ENCODE measurements at places on chromosomes 6 and 20.

DNA sequence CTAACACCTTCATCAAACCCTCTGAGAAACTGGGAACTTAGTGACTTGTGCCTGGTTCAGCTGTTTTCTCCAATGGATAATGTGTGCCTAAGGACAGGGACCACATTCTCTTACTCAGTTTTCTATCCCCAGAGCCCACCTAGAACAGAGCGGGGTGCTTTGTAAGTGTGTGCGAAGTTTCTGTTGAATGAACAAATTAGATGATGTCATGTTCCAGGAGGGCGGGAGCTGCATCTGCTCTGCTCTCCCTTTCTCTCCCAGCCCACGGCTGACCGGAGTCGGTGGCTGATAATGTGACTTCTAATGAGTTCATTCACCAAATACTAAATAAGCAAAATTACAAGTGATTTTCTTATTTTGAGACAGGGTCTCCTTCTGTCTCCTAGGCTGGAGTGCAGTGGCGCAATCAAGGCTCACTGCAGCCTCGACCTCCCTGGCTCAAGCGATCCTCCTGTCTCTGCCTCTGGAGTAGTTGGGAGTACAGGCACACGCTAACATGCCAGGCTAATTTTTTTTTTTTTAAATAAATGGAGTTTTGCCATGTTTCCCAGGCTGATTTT lies 60.7 kb upstream of the FNDC1 start:
- DNase-seq = no peak

DNA sequence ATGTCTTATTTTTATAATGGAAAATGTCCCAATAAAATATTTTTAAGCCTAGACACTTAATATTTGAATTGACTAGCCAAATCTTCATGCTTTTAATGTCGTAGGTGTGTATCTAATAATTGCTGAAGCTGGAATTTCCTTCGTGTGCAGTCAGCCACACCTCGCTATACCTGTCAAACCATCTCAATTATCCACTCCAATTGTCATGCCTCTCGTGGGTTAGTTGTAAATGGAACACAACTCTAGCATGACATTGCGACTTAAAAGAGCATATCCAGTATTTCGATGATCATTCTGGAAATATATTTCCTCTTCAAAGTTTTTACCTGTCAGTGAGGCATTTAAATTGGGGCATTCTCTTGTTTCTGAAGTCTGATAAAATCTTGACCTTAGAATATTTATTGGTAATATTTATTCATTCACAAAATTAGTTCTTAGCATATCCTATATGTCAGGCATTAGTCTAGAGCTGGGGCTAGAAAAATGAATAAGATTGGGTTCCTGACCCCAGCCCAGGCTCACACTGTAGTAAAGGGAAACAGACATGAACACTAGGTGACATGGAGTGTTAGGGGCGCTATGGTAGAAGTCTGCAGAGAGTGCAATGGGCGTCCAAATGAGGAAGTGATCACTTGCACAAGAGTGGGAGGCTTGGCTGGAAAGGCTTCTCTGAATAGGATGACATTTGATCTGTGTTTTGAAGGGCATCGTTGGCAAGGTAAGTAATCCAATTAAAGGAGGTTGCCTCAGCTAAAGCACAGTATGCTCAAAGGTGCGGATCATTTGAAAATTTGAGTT lies 11.0 kb upstream of the CFAP206 start:
- DNase-seq = no peak

DNA sequence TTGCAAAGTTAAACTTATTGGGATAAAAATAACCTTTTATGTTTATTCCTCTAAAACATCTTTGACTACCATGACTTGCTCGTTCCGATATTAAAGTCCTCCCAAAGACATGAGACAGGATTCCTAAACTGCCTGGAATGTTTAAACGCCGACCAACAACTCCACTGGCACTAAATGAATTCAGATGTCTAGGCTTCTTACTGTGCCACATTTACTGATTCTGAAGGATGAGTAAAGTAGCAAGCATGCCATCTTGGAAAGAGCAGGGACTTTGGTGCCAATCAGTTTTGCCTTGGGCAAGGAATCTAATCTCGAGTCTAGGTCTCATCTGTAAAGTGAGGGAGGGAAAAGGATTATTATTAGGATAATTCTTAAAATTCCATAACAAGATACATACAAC lies 25.3 kb downstream of the MBOAT1 start:
- DNase-seq = no peak

GRCh38 chr20:17845701-17846475 lies 122.7 kb downstream of the SNX5 start:
- DNase-seq = no peak

DNA sequence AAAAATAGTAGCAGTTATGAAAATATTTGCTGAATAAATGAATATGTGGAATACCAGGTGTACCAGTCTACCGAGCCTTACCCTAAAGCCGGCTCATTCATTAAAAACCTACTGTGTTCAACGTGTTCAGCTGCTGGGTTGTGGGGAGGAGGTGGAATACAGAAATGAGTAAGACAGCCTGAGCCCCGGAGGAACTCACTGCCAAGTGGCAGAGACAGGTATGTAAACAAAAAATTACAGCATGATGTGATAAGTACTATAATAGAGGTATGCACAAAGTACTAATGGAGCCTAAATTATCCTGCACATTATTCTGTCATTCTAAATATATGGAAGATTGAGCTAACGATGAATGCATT lies 6.8 kb upstream of the ADTRP start:
- no peak for DNase-seq

DNA sequence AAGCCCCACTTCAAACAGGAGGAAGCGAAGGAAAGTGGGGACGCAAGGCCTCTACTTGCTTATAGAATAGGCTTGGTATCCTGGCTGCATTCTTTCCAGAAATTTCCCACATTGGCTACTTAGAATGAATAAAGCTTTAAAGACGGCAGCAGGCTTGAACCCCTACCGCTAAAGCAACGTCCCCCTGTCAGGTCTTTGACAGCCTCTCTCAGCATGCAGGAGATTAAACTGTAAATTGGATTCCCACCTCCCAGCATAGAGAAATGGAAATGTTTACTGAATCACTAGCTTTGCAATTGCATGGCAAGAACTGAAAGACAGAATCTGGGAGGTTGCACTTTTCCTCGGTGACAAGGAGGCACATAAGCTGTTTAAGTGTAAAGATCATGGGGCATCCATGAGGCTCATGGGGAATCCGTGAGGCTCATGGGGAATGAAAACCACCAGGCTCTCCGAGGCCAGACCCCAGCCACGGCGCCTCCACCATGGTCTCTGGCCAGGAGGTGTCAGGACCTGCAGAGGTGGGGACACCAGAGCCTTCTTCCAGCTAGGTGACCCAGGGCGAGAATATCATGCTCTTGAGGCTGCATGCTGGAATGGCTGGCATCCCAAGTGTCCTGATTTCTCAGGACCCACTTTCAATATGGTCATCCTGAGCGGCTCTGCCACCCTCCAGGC lies 10.3 kb downstream of the LEMD2 start:
- no peak for DNase-seq

DNA sequence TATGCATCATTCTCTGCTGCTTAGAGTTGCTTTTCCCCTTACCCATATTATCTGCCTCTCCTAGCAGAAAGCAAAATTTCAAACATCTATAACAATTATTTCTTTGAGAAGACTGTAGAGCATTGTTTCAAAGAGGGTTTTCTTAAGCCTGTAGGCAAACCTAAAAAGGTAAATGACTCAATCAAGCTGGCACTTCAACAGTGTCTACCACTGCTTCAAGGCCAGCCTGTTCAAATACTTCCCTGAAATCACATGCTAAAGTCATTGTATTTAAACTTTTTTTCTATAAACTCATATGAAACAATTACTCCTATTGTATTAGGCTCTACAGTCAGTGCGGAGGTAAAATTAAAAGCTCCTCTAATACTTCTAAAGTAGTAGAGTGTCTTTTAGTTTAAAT lies 87.1 kb downstream of the OGFRL1 start:
- no peak for DNase-seq

- DNase-seq = no peak
These were observed 3.0 kb upstream of the ARID1B start for GRCh38 chr6:156773935-156774852.

DNA sequence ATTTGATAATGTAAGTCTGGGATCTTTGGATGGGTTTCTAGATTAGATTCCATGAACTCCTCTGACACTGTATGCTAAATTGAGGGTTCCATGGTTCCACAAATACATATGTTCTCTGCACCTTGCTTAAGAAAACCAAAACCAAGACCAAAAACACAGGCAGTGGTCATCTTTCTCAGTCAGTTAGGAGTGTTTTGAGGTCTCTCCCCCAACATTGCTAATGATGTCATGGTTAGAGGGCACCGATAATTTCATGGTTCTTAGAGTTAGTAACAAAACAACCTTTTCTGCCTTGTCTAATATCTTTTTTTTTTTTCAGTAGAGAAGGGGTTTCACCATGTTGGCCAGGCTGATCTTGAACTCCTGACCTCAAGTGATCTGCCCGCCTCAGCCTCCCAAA lies 44.5 kb downstream of the ARID1B start:
- no peak for DNase-seq

DNA sequence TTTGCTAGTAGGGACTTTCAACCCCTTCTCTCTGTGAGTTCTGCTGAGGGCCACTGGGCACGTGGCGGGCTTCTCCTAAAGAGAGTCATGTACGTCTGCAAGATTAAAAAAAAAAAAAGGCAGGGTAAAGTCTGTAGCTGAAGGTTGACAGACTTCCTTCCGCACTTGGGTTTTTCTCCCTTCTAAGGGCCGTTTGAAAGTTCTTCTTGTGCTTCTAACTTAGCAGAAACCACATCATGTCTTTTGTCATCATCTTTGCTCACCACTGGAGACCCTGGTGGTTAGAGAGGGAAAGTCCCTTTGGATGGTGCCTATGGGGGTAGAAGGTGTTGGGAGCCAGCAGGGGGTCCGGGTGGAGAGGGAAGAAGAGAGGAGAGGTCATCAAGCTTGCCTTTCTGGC lies 31.4 kb downstream of the PRDM1 start:
- peak; percentile 84 for DNase-seq

DNA sequence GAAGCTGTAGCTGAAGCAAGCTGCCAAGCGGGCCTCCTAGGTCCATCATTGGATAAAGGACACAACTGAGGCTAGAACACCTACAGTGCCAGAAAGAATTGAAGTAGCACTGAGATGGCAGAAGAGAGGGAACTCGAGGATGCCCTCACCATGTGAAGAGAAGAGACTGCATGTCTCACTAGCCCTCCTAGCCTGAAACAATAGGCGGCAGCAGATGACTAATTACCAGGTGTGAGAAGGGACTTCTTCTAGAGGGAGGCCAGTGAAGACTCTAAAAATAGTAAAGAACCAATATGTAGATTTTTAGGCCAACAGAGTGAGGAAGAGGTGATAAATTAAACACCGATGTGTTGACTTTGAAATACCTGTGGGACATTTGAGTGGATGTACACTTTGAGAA lies 50.3 kb downstream of the LGSN start:
- DNase-seq = no peak

DNA sequence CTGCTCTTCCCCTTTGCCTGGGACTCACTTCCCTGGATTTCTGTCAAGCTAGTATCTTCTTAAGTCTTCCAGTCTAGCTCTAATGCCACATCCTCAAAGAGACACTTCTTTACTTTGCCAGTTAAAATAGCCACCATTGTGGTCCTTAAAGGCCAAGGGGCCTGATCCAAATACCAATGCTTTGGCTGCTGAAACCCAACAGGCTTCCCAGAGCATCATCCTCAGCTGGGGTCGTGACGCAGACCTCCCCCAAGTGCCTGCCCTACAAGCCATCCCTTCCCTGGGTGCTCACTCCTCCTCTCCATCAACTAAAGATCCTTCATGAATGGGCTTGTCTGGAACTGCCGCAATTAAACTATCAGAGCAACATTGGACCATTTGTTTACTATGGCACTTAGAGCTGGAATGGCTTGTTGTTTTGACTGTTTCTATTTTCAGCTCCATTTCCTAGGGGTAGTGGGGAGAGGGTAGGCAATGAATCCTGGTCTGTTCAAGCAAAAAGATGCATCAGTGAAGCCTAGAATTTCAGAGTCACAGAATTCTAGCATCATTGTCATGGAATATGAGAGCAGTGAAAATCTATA lies 79.6 kb upstream of the SIRPA start:
- DNase-seq = no peak

- no peak for DNase-seq
These were observed at the start of gene GABRR1 for GRCh38 chr6:89217299-89217910. GABRR1 (minus strand) TSS chr6:89217358; CDS start chr6:89217322, 36 bp downstream.

DNA sequence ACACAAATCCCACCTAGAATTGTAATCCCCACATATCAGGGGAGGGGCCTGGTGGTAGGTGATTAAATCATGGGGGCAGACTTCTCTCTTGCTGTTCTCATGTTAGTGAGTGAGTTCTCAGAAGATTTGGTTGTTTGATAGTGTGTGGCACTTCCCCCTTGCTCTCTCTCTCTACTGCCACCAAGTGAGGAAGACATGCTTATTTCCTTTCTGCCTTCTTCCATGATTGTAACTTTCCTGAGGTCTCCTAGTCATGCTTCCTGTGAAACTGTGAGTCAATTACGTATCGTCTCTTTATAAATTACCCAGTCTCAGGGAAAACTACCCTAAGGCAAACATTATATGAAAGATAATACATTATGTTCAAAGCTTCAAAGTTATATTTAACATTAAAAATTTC lies 1297.5 kb upstream of the CITED2 start:
- DNase-seq = no peak

- no peak for DNase-seq
These were observed 31.8 kb downstream of the SNRNP48 start for GRCh38 chr6:7621761-7622160.

GRCh38 chr20:19934792-19935491 lies 82.2 kb upstream of the NAA20 start:
- DNase-seq = no peak

DNA sequence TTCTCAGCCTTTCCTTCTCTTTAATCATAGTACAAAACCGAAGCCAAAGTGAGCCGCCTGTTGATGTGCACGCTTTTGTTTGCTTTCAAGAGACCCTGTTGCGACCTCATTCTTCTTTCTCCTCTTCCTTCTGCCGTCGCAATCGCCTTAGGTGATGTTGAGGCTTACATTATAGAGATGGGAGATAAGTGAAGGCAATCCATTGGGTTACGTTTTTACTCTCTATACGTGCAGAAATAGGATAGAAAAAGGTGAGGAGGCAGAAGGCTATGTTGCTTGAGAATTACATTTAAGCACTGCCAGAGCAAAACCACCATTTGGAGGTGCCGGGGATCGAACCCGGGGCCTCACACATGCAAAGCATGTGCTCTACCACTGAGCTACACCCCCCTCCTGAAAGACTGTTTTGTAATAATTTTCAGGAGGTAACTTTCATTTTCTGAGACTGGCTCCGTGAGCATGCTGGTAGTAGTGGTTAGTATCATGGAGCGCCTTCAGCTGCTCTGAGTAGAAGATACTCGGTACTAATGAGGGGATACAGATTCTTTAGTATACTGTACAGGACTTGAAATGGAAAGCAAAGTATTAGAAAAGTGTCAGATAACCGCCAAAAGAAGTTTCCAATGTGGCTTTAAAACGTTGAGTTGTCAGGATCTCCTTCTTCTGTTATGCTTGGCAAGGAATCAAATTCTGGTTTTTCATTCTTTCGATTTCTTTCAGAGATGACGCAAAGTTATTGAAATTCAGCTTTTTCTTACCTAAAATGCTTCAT lies 165.6 kb downstream of the TRIM27 start:
- no peak for DNase-seq

- DNase-seq = no peak
These were observed 10.4 kb downstream of the ASIP start for GRCh38 chr20:34251619-34252018.

GRCh38 chr6:138959521-138959920 lies 28.5 kb downstream of the REPS1 start:
- DNase-seq = no peak

- DNase-seq = peak; percentile 34
These were observed 111.9 kb upstream of the GGTLC1 start for GRCh38 chr20:24100370-24101011.

- no peak for DNase-seq
These were observed 113.4 kb upstream of the AKIRIN2 start for GRCh38 chr6:87815449-87815848.

GRCh38 chr20:33685328-33686099 lies 671 bp downstream of the E2F1 start:
- no peak for DNase-seq
